CD4-positive, alpha-beta T cell treated with Interleukin-6 for 4 hours (primary cell): ENCODE measurements at places on chromosomes 2 and 18.
A peak's percentile ranks its signal among the peaks of the same experiment; 100 is the strongest.

- no peak for DNase-seq
Observed at GRCh38 chr2:165593081-165593480, 123.6 kb downstream of the CSRNP3 start.

DNA sequence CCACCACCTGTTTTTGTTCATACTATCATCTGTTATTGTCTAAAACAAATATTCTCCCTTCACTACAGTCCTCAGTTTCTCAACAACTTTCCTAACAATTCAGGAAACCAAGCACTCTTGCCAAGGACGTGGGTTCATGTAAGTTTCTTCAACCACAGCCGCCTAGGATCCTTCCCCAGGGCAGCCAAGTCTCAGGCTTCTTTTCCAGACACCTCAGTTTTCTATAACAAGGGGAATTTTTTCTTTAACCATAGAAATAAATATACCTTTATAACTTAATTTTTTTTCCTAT, 39.4 kb upstream of the AGPS start:
- no peak for DNase-seq

GRCh38 chr2:197254776-197255530, 55.6 kb downstream of the ANKRD44 start:
- peak; percentile 35 for DNase-seq

DNA sequence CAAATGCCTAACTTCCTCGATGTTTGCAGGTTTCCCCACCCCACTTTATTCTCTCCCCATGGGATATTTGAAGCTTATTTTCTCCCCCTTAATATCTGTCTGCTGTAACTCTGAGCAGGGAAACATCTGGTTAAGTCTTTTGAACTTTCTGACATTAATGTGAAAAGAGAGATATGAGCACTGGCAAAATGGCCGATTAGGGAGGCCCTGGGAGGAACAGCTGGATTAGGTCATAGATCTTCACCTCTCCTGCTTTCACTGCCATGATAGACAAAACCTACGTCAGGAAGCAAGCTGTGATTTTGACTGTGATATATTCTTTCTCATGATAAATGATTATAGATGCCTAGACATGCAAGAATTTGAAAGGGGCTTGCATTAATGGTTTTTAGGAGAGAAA, 43.6 kb downstream of the LYPD6B start:
- DNase-seq = no peak

DNA sequence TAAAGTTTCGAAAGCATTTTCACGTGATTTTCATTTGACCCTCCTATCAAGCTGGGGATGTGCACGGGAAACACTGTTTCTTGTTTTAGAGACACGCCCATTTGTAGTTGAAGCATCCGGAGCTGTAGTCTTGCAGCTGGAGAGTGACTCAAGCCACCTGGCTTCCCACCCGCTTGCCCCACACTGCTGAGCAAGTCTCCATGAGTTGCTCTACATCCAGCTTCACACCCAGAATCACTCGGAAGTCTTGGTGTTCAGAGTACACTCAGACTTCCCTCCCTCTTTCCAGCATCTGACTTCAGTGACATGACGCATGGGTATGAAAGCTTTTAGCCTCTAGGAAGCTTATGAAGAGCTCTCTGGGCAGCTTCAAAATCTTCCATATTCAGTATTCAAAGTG, 262.4 kb downstream of the NBAS start:
- no peak for DNase-seq

DNA sequence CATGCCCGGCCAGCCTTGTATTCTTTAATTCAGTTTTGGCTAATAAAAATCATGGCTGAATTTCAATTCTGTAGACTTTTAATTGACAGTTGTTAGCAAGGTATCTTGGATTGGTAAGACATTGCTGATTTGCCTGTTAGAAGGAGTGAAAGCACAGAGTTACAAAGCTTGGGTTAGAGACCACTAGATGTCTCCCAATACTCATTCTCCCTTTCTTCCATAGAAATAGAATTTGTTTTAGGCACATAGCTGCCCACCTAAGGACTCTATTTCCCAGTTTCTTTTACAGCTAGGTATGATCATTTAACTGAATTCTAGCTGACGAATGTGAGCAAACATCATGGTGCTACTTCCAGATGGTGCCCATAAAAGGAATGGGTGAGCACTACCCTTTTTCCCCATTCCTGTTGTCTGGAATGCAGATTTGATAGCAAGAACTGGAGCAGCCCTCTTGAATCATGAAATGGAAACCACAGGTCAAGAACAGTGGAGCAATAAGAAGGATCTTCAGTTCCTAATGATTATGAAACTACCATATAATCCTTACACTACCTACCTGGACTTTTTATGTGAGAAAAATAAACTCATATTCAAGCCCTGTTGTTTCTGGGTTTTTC, 17.5 kb downstream of the PECR start:
- no peak for DNase-seq

- DNase-seq = no peak
Observed at GRCh38 chr2:179669196-179669595, 192.2 kb downstream of the ZNF385B start.

GRCh38 chr18:58639751-58640427, 11.0 kb upstream of the ALPK2 start:
- DNase-seq = no peak

- DNase-seq = no peak
Observed at GRCh38 chr2:206555721-206556120, 86.6 kb upstream of the FAM237A start.

- DNase-seq = no peak
Observed at GRCh38 chr2:74142340-74142739, 5.4 kb downstream of the BOLA3 start.

DNA sequence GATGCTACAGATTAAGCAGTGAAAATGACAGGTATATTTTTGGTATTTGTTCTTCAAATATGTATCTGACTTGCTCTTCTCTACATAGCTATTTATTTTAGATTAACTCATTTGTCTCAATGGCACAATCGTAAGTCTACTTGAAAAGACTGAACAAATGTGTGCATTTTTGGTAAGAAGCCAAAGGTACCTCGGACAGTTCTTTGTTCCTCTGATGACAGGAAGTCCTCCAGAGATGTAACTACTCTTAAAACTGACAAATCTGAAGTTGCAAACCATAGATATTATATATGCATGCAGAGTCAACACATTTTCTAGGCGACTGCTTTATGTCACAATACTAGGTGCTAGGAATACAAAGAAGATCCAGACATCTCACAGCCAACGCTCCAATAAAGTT, 36.7 kb downstream of the NDUFAF7 start:
- DNase-seq = no peak

- DNase-seq = no peak
Observed at GRCh38 chr18:35110554-35111485, 69.6 kb downstream of the MAPRE2 start.

DNA sequence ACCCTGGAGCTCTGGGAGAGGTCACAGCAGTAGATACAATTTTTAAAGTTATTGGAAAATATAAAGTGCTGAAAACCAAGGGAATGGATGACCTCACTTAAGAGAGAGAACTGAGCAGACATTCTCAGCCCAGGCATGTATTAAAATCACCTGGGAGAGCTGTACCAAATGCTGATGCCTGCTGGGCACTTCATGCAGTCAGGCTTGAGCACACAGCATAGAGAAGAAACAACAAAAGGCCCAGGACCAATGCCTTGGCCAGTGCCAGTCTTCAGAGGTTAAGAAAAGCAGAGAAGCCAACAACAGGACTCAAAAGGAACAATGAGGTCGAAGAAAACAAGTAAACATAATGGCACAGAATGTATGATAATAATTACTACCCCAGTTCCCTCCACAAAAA, 211.8 kb downstream of the L3MBTL4 start:
- DNase-seq = no peak

DNA sequence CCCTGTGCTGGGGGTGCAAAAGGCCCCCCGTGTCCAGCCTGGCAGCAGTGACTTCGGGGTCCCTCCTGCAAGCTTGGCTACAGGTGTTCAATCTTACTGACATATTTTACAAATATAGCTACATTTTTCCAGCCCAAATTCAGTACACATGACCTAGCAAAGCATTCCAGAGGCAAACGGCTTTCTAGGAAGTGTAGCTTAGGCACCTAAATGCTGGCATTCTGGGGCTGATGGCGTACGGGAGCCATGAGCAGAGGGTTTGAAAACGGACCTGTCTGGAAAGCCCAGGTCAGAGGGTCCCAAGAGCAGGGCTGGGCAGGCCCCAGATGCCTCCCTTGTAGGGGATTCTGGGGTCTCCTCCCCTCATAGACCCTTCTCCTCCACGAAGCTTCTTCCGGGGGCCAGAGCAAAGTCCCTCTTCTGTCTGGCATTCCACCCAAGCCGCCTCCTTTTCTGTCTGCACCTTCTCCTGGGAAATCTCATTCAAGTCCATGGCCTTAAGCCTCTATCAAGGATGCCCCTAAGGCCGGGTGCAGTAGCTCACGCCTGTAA, 63.3 kb upstream of the ASAP2 start:
- no peak for DNase-seq

DNA sequence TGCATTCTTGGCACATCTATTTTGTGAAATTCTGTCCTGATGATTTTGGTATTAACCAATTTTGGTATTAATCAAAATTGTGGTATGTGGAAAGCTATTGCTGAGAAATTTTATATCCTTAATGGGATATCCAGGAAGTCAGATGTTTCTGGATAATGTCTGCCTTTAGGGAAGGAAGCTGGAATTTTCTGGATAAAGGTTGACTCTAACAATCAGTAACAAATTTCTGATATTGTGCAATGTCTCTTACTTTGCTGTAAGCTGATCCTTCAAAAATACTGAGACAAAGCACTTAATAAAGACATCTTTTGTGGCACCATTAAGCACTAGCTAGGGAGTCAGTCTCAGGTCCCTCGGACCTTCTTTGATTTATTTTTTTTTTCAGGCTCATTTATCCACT, 100.8 kb upstream of the UGP2 start:
- no peak for DNase-seq

DNA sequence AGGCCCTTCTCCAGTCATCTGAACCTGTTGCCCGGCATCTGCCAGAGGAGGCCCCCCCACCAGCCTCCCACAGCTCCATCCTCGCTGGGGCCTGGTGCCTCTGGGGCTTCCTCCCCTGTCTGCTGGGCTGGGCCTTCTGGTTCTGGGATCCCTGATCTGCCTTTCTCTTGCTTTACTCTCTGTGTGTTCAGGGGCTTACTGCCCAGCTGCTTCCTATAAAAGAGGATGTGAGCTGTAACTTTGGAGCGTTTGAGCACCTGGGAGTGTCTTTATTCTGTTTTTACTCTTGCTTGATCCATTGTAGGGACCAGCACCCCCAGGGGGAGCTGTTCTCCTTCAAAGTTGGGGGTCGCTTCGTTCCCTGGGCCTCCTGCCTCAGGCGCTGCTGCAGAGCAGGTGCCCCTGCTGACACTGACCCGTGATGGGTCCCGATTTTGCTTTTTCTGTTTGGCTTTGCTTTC, 23.1 kb upstream of the FAHD2A start:
- DNase-seq = no peak

GRCh38 chr2:173962583-173963110, 2.5 kb downstream of the SP3 start:
- DNase-seq = no peak

DNA sequence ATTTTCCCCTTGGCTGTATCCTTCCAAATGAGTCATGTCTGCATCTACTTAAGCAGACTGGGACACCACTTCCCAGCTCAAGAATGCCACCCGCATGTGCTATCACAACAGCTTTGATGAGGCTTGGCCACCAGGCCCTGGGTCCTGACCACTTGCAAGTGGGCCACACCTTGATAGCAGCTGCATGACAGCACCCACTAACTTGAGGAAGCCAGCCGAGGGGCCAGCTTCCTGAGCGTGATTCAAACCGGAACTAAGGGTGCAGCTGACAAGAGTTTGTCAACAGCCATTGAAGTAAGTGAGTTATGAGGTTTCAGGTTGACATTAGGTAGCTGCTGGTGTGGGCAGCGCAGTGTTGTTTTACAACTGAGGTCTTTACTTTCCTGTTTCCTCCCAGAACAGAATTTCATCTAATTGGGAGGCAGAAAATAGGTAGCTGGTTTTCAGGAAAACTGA, 54.4 kb downstream of the EPHA4 start:
- DNase-seq = peak; percentile 83

DNA sequence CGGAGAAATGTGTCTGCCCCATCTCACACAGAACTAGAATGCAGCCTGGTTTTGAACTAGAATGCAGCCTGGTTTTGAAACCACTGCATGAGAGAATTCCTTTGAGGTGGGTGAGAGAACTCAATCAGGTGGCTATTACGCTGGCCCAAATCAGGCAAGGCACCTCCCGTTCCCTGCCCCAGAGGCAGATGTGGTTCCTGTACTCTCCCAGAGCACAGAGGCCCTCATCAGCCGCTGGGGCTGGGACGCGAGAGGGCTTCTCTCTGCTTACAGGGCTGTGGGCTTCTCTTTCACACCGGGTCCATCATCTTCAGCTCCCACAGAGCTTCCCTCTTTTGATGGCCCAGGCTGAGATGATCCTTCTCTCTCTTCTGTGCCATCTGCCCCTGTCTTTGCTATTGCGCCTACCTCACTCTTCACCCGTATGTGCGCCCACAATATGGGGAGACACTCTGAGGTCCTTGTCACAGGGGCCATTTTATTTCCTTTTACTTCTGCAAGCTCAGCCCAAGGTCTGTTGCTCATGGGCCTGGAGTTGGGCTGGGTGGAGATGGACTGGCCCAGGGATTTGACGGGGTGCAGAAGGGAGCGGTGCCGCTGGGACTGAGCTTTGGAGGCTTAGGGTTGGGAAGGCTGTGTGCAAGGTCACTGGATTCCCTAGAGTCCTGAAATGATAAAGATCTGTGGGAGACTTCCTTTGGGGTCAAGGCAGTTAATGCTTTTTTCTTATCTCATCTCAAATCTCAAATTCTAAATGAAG, 84.4 kb upstream of the HS6ST1 start:
- DNase-seq = no peak

GRCh38 chr18:13808294-13809042, 15.5 kb upstream of the MC5R start:
- no peak for DNase-seq

DNA sequence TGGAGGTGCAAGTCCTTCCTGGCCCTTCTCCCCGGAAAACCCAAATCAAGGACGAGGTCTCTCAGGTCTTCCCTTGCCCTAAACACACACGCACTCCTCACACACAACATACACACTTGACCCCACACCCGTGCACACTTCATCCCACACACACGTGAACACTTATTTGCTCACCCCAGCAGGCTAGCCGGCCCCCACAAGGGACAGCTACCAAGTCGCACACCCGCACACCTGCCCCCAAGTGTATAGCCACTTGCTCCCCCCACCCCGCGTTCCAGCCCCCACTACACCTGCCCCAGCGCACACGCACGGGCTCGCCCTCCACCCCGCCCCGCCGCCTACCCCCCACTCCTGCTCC, 359 bp downstream of the TGFBRAP1 start:
- no peak for DNase-seq

GRCh38 chr2:217939629-217940245, 63.1 kb downstream of the TNS1 start:
- DNase-seq = no peak

DNA sequence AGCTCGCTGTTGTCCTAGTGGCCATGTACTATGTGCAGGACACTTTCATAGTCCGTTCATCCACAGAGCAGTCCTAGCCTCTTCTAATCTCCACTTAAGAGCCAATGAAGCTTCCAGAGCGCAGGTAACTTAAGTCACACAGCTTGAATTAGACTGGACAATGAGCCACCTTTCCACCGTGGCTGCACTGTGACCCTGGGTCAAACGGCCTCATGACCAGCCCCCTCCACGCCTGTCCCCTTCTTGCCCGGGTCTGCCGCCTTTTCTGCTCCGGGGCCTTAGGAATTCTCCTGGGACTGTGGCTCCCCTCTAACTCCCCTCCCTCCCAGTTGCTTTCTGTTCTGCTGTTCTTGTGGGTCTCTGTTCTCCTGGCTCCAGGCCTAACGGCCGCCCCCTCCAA, 8.4 kb upstream of the PRKCE start:
- DNase-seq = no peak

- no peak for DNase-seq
Observed at GRCh38 chr2:60516383-60516811, 37.1 kb downstream of the BCL11A start.
